ENCODE measurements at places on chromosomes 1 and 21.

GRCh38 chr1:20110679-20111078 lies 8.7 kb downstream of the PLA2G2D start:
- no peak for DNase-seq

GRCh38 chr1:150621497-150622302 lies 7.7 kb downstream of the ENSA start:
- peak; percentile 42 for DNase-seq

- no peak for DNase-seq
These were observed 127.2 kb downstream of the IGSF21 start for GRCh38 chr1:18234790-18235242.

GRCh38 chr1:5742032-5742431 lies 250.2 kb downstream of the NPHP4 start:
- DNase-seq, result no peak

GRCh38 chr1:115062542-115063004 lies 26.7 kb downstream of the TSPAN2 start:
- DNase-seq, result peak; percentile 93

DNA sequence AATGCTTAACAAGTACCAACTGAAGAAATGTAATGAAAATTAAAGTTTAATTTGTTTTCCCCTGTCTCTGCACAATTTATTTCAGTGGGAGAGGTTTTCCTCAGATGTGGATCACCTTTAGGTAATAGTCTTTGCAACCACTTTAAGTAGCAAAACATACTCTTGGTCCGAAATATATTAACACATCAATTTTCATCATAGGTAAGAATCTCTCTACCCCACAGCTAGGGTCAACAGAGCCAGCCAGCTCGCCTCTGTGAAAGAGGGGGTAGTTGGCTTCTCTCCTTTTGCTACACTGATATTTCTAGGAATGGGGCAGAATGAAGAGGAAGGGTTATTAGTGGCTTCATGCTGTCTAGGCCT lies 24.8 kb upstream of the MCL1 start:
- no peak for DNase-seq

- DNase-seq, result no peak
These were observed 12.6 kb upstream of the PPM1J start for GRCh38 chr1:112727716-112728115.

DNA sequence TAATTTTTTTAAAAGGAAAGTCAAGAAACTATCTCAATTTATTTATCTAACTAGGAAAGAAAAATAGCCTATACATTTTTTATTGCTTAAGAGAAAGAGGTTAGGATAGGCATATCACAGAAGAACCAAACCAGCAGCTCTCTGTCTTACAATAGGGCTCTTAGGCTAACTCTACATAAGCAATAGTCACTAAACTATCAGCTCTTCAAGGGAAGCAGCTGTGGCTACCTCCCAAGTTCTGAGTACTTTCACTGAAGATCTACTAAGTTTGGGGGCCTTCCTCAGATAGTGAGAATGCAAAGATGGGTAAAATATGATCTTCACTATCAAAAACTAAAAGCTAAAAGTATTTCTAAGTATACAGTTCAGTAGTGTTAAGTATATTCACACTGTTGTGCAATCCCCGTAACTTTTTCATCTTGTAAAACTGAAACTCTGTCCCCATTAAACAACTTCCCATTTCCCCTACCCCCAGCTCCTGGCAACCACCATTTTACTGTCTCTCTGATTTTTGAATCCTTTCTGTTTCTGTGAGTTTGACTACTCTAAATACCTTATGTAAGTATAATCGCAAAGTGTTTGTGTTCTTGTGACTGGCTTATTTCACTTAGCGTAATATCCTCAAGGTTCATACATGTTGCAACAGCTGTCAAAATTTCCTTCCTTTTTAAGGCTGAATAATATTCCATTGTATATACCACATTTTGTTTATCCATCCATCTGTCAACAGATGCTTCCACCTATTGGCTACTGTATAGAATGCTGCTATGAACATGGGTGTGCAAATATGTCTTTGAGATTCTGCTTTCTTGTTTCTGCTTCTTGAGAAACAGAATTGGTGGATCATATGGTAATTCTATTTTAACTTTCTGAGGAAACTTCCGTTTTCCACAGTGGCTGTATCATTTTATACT lies 73.3 kb downstream of the ACBD6 start:
- DNase-seq, result no peak

GRCh38 chr1:86913399-86913895 lies 479 bp downstream of the SELENOF start:
- DNase-seq, result peak; percentile 9

DNA sequence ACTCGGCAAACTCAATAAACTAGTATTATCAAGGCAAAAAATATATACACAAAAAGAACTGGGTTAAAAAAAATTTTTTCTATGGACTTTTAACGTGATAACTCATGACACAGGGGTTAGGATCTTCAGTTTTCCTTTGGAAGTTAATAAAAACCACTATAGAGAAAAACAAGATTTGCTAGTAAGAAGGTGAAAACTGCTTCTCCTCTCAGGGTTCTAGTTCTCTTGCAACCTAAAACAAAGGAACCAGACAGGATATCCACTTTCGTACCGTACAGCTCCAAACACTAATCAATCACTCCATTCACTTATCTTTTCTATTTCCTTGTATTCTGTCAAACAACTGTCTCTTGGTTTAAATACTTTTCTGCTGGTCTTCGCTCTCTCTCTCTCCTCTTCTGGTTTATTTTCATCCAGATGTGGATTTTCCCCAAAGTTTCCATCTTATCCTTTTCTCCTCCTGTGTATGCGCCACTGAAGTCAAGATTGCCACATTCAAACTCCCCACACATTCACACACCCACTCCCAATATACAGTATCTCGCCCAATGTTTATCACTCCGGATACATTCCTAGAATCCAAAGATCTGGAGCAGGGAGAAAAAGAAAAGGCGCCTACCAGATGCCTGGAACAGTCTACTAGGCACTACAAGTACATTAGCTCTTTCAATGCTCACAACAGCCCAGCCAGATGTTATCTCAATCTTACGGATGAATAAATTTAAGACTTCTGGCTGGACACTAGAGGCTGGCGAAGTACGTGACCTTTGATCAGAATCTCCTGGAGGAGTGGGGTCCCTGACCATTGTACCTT lies 775 bp upstream of the PRPF38B start:
- no peak for DNase-seq

DNA sequence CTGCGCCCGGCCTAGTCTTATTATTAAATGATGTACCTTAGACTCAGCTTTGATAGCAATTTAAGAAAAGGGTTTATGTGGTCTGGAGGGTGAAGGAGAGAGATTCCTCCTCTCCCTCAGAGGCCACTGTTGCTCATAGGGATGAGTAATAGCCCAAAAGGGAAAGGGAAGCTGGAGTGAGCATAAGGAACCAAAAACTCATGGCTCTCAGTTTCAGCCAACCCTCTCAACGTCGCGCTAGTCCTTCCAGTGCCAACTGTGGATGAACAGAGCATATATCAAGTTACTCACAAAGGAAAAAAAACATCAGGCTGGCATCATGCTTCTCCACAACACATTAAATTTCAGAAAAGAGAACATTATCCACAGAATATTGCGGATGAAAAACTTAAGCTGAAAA lies 8.3 kb upstream of the GPR89B start:
- DNase-seq, result no peak

DNA sequence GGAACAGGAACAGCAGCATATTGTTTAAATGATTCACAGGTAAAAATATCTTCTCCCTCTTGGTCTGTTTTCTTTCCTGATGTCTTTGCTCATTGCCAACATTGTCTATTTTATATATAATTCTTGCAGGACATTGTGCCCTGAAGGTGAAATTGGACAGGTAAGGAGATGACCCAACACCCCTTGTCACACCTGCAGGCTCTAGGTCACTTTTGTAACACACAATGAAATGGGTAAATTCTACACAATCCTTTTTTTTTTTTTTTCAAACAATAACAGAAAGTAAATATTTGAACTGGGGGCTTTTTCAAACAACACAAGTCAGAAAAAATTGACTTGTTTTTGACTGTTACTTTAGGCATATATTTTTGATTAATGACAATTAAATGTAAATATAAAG lies 62.9 kb upstream of the ERG start:
- DNase-seq, result no peak

DNA sequence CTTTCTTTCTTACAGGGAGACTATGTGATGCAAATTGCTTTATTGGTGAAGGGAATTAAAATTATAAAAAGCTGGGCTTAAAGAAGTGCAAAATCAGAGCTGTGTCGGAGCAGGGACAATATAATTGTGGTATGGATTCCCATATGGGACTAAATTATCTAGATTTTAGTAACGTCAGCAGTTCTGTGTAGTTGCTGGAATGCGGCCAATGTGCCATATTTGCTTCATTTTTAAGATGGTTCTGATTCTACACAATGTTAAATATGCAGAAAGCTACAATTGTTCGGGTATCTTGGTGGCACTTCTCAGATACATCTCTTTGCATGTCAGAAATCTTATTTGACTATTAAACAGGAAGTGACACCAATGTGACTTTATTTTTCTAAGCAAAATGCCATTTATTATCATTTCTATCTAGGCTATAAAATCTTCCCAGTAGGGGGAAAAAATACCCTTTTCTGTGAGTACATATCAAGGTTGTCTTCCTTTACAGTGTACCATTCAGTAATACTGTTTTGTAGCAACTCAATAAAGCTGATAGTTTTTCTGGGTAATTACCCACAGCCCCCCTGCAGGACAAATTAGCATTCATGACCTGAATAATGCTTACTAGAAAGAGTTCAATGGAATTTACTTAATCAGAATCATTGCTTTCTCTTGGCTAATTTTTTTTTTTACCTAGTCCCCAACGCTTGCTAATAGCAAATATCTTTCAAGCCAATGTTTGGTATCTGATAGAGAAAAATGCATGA lies 288.3 kb upstream of the ADGRL2 start:
- DNase-seq, result no peak

DNA sequence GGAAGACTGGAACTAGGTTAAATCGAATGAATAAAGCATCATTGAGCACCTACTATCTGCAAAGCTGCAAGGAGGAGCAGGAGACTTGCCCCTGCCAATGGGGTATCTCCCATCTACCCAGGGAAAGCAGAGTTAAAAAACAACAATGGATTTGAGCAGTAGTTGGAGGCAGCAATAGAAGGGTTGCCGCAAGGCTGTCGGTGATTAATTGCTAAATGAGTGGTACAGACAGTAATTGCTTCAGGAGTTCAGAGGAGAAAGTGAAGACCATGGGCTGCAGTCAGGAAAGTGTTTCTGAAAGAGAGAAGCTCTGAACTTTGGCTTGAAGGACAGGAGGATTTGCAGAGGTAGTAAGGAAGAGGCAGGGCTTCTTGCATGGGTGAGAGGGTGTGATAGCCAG lies 152.9 kb downstream of the ACTL8 start:
- DNase-seq, result no peak

DNA sequence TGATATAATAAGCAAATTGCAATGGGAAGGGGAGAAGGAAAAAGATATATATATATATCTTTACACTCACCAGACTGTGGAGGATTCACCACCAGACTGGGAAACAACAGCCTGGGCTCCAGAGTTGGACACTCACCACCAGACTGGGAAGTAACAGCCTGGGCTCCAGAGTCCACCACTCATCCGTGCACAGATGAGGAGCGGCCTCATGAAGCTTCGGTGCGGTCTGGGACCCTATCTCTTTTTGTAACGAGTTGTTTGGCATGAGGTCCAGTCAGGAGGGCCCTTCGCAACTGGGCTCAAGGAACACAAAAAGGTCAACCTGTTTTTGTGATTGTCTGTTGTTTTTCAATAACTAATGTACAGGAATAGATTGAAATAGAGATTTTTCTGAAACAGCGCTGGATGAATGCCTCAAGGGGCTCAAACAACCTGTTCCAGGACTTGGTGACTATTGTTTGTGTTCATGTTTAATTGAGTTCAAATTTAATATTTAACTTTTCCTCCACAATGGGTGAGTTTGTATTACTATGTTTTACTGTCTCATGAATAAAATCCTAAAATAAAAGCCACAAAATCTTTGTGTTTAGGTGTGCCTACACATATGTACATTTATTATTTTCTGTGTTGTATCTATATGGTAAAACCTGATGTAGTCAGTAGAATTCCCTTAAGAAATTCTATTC lies 40.1 kb downstream of the S100A10 start:
- no peak for DNase-seq

DNA sequence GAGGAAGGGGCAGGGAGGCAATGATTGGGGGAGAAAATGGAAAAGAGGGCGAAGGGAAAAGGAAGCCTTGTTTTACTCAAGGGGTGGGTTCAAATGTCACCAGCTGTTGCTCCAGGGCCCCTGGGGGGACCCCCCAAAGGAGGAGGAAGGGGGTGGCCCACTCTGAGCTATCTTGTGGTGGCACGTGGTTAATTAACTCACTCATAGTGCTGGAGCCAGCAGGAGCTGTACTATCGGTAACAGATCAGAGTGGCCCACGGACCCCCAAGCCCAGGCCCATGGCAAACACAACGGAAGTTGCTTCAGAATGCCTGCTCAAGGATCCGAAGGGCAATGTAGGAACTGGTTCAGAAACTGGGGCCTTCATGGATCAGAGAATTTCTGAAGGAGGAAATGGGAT lies 7.2 kb downstream of the TFF2 start:
- DNase-seq, result no peak

GRCh38 chr1:35845766-35846165 lies 37.2 kb upstream of the AGO1 start:
- DNase-seq, result no peak

GRCh38 chr1:197331565-197331964 lies 63.5 kb downstream of the CRB1 start:
- DNase-seq, result no peak

DNA sequence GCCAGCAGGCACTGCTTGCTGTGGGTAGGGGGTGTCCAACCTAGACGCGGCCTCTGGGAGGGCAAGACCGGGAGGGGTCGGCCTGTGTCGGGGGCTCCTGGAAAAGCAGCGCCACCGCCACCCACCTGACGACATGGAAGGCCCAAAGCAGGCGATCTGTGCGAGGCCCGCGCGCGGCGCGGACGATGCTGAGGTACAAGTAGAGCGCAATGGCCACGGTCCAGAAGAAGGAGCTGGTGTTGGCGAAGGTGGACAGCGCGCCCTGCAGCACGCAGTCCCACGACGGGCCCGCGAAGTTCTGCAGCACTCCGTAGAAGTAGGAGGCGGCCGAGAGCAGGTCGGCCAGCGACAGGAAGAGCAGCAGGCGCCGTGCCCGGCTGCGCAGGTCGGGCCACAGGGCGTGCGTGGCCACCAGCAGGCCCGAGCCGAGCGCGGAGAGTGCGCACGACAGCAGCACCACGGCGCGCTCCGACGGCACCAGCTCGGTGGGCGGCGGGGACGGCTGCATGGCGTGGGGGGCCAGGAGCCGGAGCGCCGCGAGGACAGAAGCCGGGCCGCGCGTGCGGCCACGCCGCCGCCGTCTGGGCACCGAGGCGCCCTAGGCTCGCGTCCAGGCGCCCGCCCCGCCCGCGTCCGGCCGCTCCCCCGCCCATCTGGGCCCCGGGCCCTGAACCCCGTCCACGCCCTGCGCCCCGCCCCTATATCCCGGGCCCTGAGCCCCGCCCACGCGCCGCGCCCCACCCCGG lies at the start of gene GPR157:
Gene GPR157 (minus strand): TSS at position 583 of the 746 bp plus-strand sequence. CDS start 75 bp downstream, at position 508.
- peak; percentile 79 for DNase-seq

- no peak for DNase-seq
These were observed 121.9 kb downstream of the LRRC40 start for GRCh38 chr1:70083519-70083918.

GRCh38 chr1:25654109-25654660 lies 37.6 kb downstream of the MAN1C1 start:
- no peak for DNase-seq
